ENCODE measurements at places on chromosomes 13 and 19.
A peak's percentile ranks its signal among the peaks of the same experiment; 100 is the strongest.

- DNase-seq: no peak
These were observed 4.7 kb upstream of the METTL21C start for GRCh38 chr13:102699504-102699903.

DNA sequence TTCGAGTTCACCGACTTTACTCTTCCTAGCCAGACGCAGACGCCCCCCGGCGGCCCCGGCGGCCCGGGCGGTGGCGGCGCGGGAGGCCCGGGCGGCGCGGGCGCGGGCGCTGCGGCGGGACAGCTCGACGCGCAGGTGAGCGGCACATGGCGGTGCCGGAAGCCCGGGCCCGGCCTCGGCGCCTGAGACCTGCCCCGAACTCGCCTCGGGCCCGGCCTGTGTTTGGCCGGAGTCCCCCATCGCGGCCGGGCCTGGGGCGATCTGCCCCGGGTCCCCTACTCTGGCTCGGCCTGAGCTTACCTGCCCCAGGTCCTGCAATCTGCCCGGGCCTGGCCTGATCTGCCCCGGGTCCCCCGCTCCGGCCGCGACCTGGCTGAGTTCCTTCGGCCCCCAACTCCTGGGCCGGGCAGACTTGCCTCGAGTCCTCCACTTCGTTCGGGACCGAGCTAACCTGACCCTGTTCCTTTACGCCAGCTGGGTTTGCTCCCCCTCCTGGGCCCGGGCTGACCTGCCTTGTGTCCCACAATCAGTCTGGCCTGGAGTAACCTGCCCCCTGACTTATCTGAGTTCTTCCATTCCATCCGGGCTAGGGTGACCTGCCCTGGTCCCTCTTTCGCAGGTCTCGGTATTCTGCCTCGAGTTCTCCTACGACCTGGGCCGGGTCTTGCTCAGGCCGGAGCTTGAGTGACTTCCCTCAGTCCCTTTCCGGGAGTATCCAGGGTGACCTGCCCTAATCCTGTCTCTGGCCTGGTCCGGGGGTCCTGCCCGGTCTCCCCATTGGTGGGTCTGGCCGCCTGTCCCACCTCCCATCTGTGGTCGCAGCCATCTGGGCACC, 764 bp downstream of the UPF1 start:
- peak; percentile 53 for DNase-seq

DNA sequence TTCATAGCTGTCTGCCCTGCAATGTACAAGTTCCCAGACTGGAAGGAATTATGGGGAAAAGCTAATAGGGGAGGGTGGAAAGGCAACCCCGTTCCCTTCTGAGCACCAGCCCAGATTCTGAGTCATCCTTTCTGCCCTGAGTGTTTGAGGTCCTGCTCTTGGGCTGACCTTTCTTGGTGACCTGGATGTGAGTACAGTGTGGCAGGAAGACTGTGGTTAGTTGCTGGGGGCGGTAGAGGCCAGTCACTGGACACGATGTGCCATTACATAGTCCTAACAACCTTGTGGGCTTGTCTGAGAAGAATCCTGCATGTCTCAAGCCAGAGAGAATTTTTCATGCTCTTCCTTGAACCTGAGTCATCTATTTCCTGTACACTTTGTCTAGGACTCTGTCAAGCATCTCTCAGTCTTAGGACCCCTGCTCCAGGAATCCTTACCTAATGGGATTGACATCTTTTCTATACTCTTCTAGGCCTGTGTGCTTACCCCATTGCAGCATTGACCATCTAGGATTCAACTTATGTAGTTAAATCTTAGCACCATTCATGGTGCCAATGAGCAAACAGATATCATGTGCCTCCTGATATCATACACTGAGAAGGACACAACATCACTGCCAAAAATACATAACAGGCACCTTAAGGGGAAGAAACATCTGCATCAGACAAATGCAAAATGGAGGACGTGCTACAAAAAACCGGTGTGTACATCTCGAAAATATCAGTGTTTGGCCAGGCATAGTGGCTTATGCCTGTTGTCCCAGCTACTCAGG, 8.1 kb upstream of the ANGPTL4 start:
- DNase-seq: no peak

DNA sequence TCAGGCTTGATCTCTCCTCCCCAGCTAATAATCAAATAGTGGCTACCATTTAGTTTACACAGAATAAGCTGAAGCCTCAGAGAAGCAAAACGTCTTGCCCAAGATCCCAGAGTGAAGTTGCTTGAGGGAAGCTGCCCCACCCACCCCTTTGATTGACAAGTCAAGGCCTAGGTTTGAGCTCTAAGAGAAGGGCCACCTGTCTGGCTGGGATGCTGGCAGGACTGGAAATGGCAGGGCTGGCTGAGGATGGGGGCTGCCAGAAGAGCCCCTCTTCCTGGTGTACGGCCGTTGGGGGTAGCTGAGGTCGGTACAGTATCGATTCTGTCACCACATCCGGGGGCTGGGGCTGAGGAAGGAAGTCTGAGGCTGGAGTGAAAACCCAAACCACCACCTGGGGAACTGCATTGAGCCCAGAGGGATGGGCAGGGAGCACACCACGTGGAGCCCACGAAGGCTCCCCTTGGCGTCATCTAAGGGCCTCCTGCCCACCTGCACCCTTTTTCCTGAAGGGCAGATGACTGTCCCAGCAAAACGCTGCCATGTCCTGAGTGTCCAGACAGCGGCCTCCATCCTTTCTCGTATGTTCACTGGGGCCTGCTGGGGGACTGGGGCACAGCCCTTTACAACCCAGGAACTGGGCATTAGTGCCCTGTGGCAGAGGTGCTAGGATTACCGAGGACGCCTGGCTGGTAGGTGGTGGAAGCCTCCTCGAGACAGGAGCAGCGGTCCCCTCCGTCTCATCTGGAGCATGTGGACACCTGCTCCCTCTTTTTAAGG, 1.4 kb upstream of the PRKD2 start:
- peak; percentile 79 for DNase-seq

GRCh38 chr13:33183431-33184111, 102.0 kb downstream of the STARD13 start:
- no peak for DNase-seq

DNA sequence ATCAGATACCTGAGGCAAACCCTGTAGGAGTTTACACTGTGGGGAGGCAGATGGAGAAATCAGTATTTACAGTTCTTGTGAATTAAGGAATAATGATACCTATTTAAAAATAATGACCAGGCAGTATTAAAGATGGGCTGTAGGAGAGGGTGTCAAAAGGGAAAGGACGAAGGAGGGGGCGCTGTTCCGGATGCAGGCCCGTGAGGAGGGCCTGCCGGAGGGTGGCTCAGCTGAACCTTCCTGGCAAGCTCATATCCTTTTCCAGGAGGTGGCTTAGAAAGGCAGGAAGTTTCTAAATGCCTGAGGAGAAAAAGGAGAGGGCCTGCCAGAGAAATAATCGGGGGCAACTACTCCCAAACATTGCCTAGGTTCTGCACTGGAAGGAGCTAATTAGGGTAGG, 46.6 kb downstream of the MBNL2 start:
- no peak for DNase-seq

DNA sequence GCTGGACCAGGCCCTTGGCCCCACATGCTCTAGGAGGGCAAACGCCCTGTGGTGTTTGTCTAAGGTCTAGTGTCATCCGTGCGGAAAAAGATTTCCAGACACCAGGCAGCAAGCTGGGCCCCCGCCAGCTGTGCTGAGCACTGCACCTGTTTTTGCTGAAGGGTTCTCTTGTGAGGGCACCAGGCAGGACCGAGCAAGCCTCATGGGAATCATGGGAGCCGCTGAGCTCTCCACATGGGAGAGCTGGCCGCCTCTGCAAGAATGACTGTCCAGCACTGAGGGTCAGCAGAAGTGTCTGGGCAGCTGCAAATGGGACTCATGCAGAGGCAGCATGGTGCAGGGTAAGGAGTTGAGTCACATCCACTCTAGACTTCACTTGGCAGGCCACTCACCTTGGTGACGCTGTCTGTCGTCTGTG, 12.0 kb downstream of the B3GNT8 start:
- DNase-seq: no peak

- no peak for DNase-seq
These were observed 5.6 kb downstream of the NDUFS7 start for GRCh38 chr19:1389033-1389940.

DNA sequence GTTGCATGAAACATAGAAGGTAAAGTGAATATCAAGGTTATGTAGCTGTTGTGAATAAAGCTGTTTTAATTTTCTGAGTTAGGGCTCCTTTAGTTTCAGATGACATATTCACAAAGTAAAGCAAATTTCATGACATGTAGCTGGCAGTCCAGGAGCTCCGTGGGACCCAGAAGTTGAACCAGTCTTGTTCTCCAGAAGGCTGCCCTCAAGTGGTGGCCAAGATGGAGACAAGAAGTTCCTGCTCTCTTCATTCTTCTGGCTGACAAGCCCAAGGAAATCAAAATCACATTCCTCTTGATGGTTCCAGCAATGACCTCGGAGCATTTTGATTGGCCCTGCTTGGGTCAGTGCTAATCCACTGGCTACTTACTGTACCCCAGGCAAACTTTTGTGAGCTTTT, 128.7 kb downstream of the LIG4 start:
- peak; percentile 12 for DNase-seq

- peak; percentile 32 for DNase-seq
These were observed 126.6 kb downstream of the USP12 start for GRCh38 chr13:27044837-27045570.

GRCh38 chr13:112972867-112973576, 4.0 kb downstream of the MCF2L start:
- DNase-seq: no peak

DNA sequence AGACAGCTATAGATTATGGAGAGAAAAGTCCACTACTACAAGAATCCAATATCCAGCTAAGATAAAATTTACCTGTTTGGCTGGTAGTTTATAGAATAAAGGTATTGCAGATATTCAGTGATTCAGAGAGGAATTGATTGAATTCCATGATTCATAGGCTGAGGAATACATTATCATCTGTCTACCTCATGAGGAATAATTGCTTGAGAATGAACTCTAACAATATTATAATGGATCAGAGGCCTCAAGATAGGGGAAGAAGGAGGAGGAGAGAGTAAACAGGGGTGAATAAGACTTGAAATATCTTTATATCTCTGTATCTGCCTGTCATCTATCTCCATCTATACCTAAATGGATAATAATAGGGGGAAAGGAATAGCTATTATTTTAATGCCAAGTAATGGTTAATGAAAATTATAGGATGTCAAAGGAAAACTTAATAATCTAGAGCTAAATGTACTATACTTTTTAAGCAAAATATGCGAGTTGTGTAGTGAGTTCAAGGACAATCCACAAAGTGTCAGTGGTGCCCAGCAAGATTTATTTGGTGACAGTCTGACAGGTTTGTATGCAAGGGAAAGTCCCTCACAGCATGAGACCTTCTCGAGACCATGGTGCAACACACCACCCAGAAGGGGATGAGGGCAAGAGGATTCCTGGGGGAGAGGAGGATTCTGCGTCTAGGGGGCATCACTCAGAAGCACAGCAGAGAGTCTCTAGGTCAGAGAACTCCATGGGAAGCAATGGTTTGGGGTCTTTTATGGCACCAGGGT, 224.5 kb downstream of the GPC5 start:
- DNase-seq: no peak

DNA sequence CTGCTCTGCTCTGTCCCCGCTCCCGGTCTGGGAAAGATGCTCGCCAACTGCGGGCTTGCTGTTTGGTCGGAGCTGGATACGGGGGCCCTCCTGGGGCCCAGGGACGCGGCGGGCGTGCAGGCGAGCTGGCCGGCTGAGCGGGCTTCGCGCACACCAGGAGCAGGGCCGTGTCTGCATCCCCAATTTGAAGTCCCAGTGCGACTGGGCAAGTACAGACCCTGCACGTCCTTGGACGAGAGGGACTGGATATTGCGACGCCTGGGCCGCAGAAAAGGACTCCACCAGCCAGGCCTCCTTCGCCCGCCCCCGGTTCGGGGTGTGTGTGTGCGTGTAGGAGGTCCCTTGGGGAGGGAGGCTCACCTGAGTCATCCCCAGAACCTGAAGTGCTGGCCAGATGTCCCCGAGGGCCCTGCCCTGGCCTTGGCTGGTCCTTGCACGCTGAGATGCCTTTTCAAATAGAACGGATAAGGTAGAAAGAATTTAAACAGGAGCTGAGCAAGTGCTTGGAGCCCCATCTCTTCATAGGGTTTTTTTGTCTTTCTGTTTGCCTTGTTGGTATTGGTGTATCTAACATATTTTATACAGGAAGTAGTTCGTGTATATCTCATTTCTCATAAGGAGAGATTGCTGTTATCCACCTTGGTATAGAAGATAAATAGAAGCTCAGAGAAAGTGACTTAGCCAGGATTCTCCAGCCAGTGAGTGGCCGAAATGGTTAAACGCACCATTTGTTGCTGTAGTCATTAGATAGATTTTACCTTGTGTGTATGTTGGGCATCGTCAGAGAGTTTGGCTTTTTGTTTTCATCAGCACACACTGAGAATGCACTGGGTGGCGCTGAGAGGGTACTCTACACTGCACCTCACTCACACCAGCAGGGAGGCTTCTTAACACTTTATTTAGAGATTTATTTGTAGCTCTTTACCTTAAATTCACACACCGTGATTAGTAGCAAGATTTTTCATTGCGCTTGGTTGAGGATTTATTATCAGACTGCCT, 1.1 kb downstream of the NAXD start:
- peak; percentile 73 for DNase-seq

- DNase-seq: no peak
These were observed 25.7 kb upstream of the SLC7A1 start for GRCh38 chr13:29621051-29621800.

GRCh38 chr19:35330475-35330874, 1.5 kb downstream of the CD22 start:
- DNase-seq: no peak

DNA sequence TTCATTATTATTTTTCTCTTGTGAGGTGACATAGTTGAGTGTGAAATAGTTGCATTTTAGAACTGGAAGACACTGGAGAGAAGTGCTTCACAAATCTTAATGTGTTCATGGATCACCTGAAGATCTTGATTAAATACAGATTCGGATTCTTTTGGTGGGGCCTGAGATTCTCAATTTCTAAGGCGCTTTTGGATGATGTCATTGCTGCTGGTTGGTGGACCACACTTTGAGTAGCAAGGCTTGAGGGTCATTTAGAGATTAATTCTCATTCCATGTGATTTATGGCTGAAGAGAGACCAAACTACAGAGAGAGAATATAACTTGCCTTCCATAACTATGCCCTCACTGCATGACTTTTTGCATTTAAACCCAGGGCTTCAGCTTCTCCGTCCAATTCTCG, 27.2 kb downstream of the CEACAM8 start:
- DNase-seq: no peak

DNA sequence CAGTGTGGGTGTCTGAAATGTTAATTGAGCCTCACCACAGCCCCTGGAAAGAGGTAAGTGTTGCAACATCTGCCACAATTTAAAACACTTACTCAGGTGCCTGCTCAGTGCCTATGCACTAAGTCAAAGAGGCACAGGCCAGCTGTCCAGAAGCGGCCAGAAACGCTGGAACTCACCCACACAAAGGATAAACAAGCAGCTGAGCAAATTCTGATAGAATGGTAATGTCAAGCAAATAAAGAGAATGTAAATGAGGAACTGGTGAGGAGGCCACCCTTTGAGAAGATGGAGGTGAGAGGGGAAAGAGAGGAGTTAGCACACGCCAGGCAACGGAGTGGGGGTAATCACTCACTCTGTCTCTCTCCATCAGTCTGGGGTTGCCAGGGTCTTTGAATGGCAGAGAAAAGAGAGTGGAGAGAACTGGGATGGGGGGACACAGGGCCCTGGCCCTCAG, 67.7 kb upstream of the SERP2 start:
- no peak for DNase-seq

- DNase-seq: peak; percentile 98
These were observed 5.8 kb downstream of the KLF2 start for GRCh38 chr19:16330368-16330801.

GRCh38 chr13:94708031-94708859, 4.1 kb downstream of the SOX21 start:
- DNase-seq: no peak

GRCh38 chr13:97369261-97369893, 64.6 kb upstream of the RAP2A start:
- no peak for DNase-seq

Measured in activated CD8-positive, alpha-beta T cell treated with anti-CD3 and anti-CD28 coated beads for 36 hours (primary cell).